ENCODE measurements at places on chromosomes 12 and 14.

- no peak for DNase-seq
These were observed 22.0 kb downstream of the PRPF40B start for GRCh38 chr12:49645146-49646039.

DNA sequence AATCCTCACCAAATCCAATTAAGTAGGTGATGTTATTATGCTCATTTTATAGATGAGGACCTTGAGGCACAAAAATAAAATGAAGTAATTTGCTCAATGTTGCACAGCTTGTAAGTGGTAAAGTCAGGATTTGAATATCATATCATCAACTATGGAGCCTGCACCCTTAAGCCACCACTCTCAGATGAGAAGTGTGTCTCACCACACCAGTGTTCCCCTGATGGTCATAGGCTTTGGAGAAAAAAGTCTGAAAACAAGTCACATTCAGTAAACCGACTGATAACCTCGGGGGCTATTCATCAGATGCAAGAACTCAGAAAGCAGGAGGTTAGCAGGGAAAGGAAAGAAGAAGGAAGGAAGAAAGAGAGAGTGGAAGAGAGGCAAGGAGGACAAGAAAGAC is 2.8 kb downstream of the TSHR start:
- DNase-seq = no peak

- no peak for DNase-seq
These were observed 316.2 kb upstream of the NAV3 start for GRCh38 chr12:77514511-77514910.

GRCh38 chr12:105025890-105026289 is 39.8 kb downstream of the NOPCHAP1 start:
- DNase-seq = no peak

DNA sequence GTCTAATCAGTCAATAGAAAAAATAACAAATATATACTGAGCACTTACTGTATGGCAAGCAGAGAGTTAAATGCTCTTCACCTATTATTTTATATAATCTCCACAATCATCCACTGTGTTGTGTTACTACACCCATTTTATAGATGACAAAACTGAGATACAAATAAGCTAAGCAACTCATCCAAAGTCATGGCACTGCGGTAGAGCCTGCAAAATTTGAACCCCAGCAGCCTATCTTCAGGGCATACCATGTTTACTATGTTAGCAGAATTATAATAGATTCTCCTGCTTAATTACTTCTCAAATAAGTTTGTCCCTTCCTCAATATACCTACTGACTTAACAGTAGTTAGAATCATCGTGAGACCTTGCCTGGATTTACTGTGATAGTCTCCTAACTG is 53.6 kb upstream of the PCED1B start:
- DNase-seq = no peak

DNA sequence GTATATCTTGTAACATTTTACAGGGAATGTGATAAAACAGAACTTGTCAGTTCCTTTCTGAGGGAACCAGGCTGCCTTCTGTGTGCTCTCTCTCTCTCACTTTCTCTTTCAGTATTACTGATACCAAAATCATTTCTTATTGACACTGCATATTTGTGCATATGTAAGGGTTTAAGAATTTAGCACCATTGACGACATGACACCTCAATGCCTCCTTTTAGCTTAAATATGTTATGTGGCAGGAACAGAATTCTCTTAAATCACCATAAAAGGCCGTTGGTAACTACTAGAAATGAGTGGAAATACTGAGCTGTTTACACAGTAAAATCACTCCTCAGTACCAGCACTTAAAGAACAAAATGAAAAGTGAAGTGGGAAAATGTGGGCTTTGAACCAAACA is 457.7 kb upstream of the SYT1 start:
- DNase-seq = no peak

- no peak for DNase-seq
These were observed 1.5 kb upstream of the EP400 start for GRCh38 chr12:131948166-131948712.

DNA sequence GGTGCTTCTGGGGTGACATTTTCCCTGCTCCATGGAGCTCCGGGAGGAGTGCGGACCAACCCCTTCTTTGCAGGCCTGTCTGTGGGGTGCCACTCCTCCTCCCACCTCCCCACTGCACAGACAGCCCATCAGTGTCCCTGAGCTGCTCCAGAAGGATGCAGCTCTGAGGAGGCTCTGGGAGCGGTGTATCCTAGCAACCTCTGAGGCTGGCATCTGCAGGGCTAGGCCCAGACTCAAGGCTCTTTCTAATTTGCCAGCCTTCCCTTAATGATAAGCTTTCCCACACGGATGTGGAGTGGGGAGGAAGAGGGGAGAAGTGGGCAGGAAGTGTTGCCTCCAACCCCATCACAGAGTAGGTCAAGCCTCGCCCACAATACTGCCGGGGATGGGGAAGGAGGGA is 59.7 kb downstream of the CALM1 start:
- no peak for DNase-seq

- no peak for DNase-seq
These were observed 166.6 kb upstream of the HMGA2 start for GRCh38 chr12:65657635-65658034.

DNA sequence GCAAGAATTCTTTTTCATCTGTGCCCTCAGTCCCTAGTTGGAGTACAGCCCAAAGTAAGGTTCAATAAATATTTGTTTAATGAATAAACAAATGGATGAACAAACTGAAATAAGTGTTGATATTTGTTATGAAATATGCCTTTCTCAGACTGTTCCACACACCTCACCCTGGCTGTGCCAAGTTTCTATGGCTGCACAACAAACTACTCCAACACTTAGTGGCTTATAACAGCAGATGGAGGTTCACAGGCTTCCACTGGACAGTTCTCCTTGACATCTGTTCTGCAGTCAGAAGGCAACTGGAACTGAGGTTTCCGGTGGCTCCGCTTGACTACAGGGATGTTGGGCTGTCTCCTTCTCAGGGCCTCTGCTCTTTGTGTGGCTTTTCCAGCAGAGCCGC is 197.1 kb downstream of the RGS6 start:
- no peak for DNase-seq

DNA sequence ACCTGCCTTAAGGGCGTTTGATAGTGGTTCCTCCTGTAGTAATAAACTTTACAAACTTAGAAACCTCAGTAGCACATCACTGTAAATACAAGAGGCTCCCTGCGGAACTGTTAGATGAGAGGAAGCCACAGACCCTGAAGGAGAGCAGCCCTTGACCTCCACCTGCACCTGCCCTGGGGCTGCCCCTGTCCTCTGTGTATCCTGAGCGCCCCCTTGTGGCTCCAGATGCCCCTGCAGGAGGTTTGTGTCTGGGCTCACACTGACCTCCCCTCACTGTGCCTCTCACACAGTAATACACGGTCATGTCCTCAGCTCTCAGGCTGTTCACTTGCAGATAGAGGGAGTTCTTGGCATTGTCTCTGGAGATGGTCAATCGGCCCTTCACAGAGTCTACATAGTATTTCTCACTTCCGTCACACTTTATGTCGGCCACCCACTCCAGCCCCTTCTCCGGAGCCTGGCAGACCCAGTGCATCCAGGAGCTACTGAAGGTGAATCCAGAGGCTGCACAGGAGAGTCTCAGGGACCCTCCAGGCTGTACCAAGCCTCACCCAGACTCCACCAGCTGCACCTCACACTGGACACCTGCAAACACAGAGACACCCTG is 1059.8 kb downstream of the TMEM121 start:
- no peak for DNase-seq

DNA sequence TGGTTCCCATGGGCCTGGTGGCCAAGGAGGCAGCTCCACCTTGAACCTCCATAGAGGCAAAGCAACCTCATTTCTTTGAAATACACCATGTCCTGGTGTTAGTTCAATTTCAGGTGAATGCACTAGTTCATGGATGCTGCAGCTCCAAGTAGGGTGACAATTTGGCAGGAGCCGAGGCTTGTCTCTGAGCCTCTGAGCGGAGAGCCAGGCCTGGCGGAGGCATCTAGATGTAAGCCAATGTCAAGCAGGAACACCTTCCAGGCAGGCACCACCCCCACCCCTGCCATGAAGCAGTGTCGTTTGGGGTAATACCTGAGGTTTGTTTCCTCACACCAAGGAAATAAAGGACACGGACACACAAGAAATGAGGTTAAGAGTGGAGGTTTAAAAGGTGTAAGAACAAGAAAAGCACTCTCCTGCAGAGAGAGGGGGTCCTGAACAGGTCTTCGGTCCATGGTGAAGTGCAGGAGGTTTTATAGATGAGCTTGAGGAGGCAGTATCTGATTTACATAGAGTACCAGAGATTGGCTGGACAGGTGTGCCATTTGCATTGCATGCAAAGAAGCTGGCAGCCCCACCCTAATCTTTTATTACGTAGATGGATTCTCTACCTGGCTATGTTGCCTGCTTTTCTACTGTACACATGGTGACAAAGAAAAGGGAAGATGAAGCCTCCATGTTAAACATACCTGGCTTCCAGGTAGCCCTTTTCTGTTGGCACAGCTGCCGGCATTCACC is 60.3 kb downstream of the RIN3 start:
- DNase-seq = no peak

GRCh38 chr12:60223242-60223641 is 627.4 kb downstream of the SLC16A7 start:
- no peak for DNase-seq
